Esophagus muscularis mucosa (tissue), 4 donors: ENCODE measurements at places on chromosomes 3 and 15. TPM values are rescaled to one million over a fixed set of nuclear protein-coding genes. Genes with fewer than 3 reads are reported as not detected.
A peak's percentile ranks its signal among the peaks of the same experiment; 100 is the strongest.

- H3K27ac ChIP-seq, result no peak overlapping the region
- peaks cover 10% of the 10 kb centered on the region for H3K4me1 ChIP-seq
- H3K4me3 ChIP-seq, result no peak overlapping the region
- no peak for DNase-seq
- peaks cover 6% of the 10 kb centered on the region for H3K27me3 ChIP-seq
Observed at GRCh38 chr3:10835406-10835805, 19.4 kb downstream of the SLC6A11 start.

GRCh38 chr3:108201258-108201657 is 21.0 kb downstream of the IFT57 start:
- no peak overlapping the region for H3K4me3 ChIP-seq
- no peaks in the 10 kb centered on the region for H3K36me3 ChIP-seq

GRCh38 chr3:124272605-124273151 is 280.8 kb upstream of the ROPN1 start:
- no peaks in the 10 kb centered on the region for H3K27me3 ChIP-seq
- H3K36me3 ChIP-seq, result no peaks in the 10 kb centered on the region
- H3K4me3 ChIP-seq, result no peak overlapping the region
- H3K27ac ChIP-seq, result peak overlapping the region; percentile 78

- H3K27ac ChIP-seq, result peak overlapping the region; percentile 90
- DNase-seq, result no peak
- H3K4me3 ChIP-seq, result no peak overlapping the region
- H3K4me1 ChIP-seq, result peaks cover 34% of the 10 kb centered on the region
- no peaks in the 10 kb centered on the region for H3K36me3 ChIP-seq
Observed at GRCh38 chr3:25515171-25515570, 87.1 kb downstream of the RARB start.

- H3K27ac ChIP-seq, result no peak overlapping the region
- no peak overlapping the region for H3K4me3 ChIP-seq
- H3K27me3 ChIP-seq, result no peaks in the 10 kb centered on the region
- H3K36me3 ChIP-seq, result no peaks in the 10 kb centered on the region
- peak; percentile 91 for DNase-seq
Observed at GRCh38 chr3:133884887-133885711, 10.6 kb downstream of the RAB6B start.

- no peaks in the 10 kb centered on the region for H3K36me3 ChIP-seq
- no peak overlapping the region for H3K27ac ChIP-seq
- H3K4me1 ChIP-seq, result no peaks in the 10 kb centered on the region
- DNase-seq, result peak; percentile 86
Observed at GRCh38 chr15:27850981-27851857, 247.9 kb downstream of the OCA2 start.

- no peak for DNase-seq
- peak overlapping the region; percentile 78 for H3K4me3 ChIP-seq
- H3K27ac ChIP-seq, result peak overlapping the region; percentile 95
Observed at GRCh38 chr15:84982301-84982920, 755 bp downstream of the PDE8A start.

DNA sequence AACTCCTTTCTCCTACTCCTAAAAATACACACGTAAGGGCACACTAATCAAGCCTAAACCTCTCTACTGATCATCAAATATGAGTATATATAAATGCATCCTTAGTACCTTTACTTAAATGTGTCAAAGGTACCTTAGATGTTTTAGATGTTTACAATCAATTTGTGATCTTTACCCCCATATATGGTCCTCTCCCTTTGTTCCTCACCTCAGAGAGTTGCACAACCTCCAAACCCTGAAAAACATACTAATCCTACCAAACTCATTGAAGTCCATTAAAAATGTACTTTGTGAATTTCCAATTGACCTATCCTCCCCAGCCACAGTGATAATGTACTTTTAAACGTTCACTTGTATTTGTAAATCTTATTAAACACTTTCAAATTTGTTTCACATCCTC is 249.1 kb downstream of the STAG1 start:
- H3K27ac ChIP-seq, result no peak overlapping the region
- no peaks in the 10 kb centered on the region for H3K27me3 ChIP-seq
- H3K4me1 ChIP-seq, result no peaks in the 10 kb centered on the region

GRCh38 chr3:140186421-140186920 is 251.5 kb downstream of the CLSTN2 start:
- H3K4me3 ChIP-seq, result no peak overlapping the region
- H3K27me3 ChIP-seq, result no peaks in the 10 kb centered on the region
- H3K4me1 ChIP-seq, result peaks cover 21% of the 10 kb centered on the region
- no peaks in the 10 kb centered on the region for H3K36me3 ChIP-seq
- peak overlapping the region; percentile 28 for H3K27ac ChIP-seq

CLRN1 gene
- total RNA-seq, result not detected

ARMC8 gene
- 93.0 TPM for total RNA-seq

TMEM44 gene
- total RNA-seq, result 9.6 TPM

HDDC3 gene
- total RNA-seq, result 5.1 TPM

KBTBD12 gene
- 3.8 TPM for total RNA-seq

TMC3 gene
- total RNA-seq, result 0.52 TPM

ASB14 gene
- total RNA-seq, result not detected
